ENCODE measurements at places on chromosomes 3 and 15. TPM values are rescaled to one million over a fixed set of nuclear protein-coding genes. Genes with fewer than 3 reads are reported as not detected.

- peak; percentile 28 for DNase-seq
Observed at GRCh38 chr3:99875581-99875928, 57.9 kb downstream of the CMSS1 start.

- DNase-seq, result no peak
Observed at GRCh38 chr3:162437480-162437879, 940.9 kb downstream of the OTOL1 start.

DNA sequence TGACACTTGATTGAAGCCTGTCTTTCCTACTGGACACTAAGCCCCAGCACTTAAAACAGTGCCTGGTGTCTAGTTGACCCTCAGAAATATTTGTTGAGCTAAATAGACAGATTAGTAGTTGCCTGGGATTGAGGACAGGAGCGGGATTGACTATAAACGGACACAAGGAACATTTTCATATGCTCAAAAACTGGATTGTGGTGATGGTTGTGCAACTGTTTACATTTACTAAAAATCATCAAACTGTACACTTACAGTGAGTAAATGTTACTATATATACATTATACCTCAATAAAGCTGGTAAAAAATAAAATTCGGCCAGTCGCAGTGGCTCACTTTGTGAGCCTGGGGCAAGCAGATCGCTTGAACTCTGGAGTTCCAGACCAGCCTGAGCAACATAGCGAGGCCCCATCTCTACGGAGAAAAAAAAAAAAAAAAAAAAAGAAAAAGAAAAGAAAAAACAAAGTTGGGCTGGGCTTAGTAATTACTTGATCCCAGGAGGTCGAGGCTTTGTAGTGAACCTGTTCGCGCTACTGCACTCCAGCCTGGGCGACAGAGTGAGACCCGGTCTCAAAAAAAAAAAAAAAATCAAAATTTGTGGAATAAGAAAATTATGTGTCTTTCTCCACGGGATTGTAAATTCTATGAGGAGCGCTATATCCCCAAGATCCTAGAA is 632 bp upstream of the IDH3A start:
- peak; percentile 40 for DNase-seq

- DNase-seq, result no peak
Observed at GRCh38 chr15:71761649-71762048, 48.7 kb upstream of the NR2E3 start.

- DNase-seq, result no peak
Observed at GRCh38 chr15:41891946-41892345, 1.9 kb downstream of the SPTBN5 start.

GRCh38 chr3:52385157-52385556 is 59.7 kb downstream of the SEMA3G start:
- peak; percentile 90 for DNase-seq

GRCh38 chr3:30628901-30629590 is 22.6 kb downstream of the TGFBR2 start:
- no peak for DNase-seq

GRCh38 chr15:39785841-39786240 is 3.2 kb upstream of the FSIP1 start:
- DNase-seq, result no peak

DNA sequence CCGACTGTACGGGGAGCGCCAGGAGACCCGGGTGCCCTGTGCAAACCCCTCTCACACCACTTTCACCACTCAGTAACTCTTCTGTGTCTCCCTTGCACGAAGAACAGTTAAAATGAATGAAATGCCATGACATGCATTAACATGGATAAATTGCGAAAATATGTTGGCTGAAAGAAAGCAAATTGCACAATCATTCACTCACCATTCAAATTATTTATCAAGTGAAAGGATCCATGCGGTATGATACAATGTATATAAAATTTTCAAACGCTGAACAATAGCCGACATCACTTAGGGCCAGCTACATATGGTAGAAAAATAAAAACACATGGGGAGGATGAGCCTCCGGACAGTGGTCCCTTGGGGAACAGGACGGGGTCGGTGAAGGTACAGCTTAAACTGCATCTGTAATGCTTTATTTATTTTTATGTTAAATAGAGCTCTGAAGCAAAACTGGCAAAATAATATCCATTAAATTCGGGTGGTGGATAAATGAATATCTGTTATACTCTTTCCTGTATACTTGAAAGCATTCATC is 45.9 kb downstream of the SLC12A8 start:
- DNase-seq, result no peak

- no peak for DNase-seq
Observed at GRCh38 chr3:27322634-27323033, 46.5 kb downstream of the NEK10 start.

DNA sequence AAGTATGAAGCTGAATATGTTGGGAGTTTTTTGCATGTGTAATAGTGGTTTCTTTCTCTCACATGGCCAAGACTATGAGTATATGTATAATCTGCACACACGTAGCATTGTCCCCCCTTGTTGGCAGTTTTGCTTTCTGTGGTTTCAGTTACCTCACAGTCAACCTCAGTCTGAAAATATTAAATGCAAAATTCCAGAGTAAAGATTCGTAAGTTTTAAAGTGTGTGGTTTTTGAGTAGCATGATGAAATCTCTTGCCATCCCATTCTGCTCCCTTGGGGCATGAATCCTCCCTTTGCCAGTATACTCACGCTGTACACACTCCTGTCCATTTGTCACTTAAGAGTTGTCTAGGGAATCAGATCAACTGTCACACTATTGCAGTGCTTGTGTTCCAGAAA is 742.0 kb upstream of the CCDC54 start:
- DNase-seq, result no peak

DNA sequence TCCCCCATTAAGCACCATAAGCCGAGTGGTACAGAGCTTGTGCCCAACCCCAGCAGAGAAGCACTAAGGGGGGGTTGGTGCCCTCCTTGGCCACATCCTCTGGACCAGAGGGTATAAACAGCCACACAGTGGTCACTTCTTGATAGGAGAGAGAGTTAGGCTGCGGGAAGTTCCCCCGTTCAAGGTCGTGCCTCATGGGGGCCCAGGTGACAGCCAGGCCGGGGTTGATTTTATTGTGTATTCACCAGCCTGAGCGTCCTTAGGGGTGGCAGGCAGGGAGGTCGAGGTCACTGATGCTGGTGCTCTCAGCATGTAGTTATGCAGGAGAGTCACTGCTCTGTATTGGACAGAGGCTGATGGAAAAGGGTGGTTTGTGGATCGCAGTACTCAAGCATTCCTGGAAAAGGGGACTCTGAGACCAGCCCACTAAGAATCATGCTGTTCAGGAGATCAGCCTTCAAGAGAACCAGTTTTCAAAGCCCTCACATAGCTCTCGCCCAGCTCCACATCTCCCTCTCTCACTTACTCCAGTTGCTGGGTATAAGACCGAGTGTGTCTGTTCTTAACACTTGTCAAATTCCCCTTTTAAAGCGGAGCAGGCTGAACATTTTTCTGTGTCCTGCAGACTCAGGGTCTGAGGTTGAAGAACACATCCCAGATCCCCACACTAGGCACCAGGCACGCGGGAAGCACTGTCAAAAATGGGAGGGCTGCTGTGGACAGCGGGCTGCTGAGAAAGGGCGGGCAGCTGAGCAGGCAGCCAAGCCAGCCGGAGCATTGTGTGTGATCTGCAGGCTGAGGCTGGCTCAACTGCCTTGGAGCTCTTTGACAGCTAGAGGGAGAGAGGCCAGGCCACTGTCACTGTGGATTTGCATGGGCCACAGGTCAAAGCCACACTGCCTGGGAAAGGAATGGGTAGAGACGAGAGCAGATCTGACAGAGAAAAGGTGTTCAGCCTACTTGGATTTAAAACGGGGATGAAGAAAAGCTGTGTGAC is 279.3 kb upstream of the LRRFIP2 start:
- peak; percentile 76 for DNase-seq

DNA sequence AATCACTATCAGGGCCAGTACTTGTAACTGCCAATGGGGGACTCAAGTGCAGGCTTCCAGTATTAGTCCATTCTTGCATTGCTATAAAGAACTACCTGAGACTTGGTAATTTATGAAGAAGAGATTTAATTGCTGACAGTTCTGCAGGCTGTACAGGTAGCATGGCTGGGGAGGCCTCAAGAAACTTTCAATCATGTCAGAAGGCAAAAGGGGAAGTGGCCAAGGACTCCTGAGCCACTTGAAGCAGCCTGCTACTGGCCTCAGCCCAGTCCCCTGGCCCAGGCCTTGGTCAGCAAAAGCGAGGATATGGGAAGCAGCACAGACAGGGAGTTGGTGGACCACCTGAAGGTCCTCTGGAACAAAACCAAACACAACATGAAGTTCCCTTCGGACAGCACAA is 29.2 kb upstream of the OR5K1 start:
- no peak for DNase-seq

DNA sequence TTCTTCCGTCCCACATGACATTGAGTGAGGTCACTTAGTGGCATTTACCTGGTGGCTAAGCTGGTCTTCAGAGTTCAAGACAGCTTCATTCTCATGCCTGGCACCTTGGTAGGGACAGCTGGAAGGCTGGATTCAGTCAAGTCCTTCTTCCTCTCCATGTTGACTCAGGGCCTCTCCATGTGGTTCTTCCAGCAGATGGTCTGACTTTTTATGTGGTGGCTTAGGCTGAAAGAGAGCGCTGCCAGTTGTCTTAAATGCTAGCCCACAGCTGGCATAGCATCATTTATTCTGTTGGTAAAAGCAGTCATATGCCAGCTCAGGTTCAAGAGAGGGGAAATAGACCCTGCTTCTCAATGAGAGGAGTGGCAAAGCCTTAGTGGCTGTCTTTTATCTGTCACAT is 53.0 kb upstream of the CTDSPL start:
- DNase-seq, result no peak

GRCh38 chr3:13123013-13123654 is 49.9 kb upstream of the IQSEC1 start:
- no peak for DNase-seq

DNA sequence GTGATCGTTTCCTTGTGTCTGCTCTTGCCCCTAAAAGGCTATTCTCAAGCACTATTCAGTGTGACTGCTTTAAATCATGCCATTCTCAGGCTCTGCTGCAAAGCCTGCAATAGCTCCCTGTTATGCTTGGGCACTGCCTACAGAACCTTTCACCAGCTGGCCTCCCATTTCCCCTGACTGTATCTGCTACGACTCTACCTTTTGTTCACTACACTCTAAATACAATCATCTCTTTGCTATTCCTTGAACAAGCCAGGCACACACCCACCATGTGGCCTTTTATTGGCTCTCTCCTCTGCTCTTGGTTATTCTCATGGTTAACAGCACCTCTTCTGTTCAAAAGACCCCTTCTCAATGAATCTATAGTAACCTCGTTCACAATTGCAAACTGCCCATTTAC is 29.6 kb upstream of the FNDC3B start:
- no peak for DNase-seq

- DNase-seq, result no peak
Observed at GRCh38 chr3:155007729-155008128, 72.4 kb upstream of the MME start.

GRCh38 chr15:73052653-73053397 is 562 bp downstream of the NEO1 start:
- peak; percentile 90 for DNase-seq

- no peak for DNase-seq
Observed at GRCh38 chr3:111210003-111210711, 138.5 kb downstream of the NECTIN3 start.

- DNase-seq, result no peak
Observed at GRCh38 chr15:85354461-85354860, 25.9 kb upstream of the AKAP13 start.

CPLX3 gene
- total RNA-seq, result not detected

DMXL2 gene
- 124 TPM for total RNA-seq

CORO2B gene
- total RNA-seq, result 1.0 TPM

SNTN gene
- total RNA-seq, result not detected

DAZL gene
- total RNA-seq, result 3.2 TPM

UBAP1L gene
- 0.39 TPM for total RNA-seq

COL6A6 gene
- 0.22 TPM for total RNA-seq

ZNF619 gene
- total RNA-seq, result 7.6 TPM

ARRDC4 gene
- total RNA-seq, result 19.9 TPM

AGBL1 gene
- 6.2 TPM for total RNA-seq

C3orf49 gene
- total RNA-seq, result not detected

LSAMP gene
- total RNA-seq, result 18.0 TPM

C2CD4B gene
- total RNA-seq, result not detected

CCR9 gene
- not detected for total RNA-seq

Data from neural progenitor cell (in vitro differentiated cells).